ENCODE measurements at places on chromosomes 2 and 18.
A peak's percentile ranks its signal among the peaks of the same experiment; 100 is the strongest.

DNA sequence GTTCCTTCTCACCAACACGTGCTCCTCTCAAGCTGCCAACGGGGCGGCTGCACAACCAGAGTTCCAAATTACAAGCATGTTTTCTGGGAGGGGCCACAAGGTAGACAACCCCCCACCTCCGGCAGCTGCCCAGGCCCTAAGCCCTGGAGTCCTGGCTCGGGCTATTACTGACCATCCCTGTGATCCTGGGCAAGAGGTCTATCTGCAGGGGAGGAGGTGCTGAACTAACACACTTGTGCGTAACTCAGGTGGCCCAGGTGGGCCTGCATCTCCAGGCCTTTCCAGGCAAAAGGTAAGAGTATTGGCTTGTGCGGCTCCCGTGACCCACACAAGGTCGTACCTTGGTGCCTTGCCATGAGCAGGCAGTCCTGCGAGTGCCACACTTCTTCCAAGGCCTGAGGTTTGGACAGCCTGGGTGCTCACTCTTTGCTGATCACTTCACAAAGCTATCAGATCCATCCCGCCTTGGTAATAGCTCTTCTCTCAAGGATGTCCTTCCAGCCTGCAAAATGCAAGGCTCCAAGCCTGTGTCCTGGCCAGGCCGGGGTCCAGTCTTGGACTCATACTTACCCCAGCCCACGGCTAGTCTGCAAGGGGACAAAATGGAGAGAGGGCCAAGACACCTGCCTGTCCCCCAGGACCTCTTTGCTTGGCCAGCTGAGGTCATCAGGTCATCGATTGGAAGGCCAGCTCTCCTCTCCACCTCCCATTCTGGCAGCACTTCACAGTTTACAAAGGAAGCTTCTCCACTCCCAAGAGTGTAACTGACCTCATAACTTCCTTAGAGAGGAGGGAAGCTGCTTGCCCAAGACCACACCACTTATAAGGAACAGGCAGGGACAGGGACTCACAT, 33.9 kb downstream of the ADRA2B start:
- DNase-seq, result no peak

GRCh38 chr2:96928277-96928781, 58.1 kb downstream of the FAM178B start:
- no peak for DNase-seq

DNA sequence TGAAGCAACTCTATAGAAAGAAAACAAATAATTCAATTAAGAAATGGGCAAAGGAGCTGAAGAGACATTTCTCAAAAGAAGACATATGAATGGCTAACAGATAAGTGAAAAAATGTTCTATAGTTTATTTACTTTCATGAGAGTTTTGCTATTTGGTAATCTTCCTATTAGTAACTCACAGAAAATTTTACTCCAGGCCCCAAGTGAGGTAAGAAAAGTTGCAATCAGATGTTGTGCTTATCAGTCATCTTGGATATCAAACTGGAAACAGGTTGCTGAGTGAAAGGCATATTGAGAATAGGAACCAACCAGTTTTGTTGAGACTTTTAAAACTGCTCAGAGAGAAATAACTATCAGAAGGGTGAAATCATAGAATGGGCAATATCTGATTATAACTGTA, 1179.0 kb upstream of the ACVR2A start:
- no peak for DNase-seq

DNA sequence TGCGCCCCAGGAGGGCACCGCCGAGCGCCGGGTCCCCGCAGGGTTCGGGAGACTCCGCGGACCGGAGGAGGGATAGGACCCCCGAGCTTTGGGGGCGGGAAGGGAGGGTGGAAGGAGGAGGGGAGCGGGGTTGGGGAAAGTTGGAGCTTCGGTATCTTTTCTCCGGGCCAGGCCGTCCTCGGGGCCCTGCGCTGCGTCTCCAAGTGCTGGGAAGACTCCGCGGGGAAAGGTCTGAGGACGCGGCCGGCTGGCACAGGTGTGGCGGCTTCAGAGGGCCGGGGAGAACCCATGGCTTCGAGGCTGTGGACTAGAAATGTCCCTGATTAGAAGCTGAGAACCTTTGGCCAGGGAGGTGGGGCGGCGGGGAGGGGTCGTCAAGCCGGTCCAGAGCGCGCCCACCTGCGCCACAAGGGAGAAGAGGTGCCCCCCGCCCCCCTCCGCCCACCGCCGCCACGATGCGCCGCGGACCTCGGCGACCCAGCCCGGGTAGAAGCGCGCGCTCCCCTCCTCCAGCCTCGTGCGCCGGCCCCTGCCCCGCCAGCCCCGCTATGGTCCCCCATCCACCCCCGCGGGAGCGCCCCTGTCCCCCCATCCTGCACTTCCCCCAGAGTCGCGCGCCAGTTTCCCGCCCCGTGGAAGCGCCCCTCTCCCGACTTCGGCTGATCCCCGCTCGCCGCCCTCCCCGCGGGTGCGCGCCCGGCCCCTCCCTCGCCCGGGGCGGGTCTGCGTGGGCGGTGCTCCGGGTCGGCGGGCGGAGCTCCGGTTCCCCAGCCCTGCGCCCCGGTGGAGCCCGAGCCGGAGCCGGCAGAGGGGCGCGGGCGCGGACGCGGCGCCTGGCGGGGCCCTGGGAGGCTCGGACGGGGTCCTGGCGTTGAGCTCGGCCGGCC, at the start of gene SNTG2:
Gene SNTG2, plus strand, starts transcription at position 770 of the 887 bp plus-strand sequence. CDS start 148 bp downstream, outside the sequence.
- peak; percentile 41 for DNase-seq

- peak; percentile 52 for DNase-seq
These were observed 2.5 kb downstream of the IGFBP5 start for GRCh38 chr2:216692636-216693413.

DNA sequence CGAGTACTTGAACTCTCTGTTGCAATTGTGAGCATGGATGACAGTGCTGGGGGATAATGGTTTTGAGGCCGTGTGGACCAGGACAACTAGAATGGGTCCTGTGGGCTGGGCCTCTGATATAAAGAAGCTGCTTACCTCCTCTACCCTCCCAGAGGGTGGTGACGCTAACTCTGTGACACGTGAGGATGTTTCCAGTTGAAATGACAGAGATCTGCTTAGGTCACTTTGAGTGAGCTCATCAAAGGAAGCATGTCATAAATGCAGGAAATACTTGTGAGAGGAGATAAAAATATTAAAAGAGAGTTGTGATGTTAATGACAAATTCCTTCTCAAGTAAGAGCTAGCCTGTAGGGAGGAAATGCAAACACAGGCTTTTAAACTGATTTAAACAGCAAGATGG, 16.4 kb downstream of the RMC1 start:
- no peak for DNase-seq

DNA sequence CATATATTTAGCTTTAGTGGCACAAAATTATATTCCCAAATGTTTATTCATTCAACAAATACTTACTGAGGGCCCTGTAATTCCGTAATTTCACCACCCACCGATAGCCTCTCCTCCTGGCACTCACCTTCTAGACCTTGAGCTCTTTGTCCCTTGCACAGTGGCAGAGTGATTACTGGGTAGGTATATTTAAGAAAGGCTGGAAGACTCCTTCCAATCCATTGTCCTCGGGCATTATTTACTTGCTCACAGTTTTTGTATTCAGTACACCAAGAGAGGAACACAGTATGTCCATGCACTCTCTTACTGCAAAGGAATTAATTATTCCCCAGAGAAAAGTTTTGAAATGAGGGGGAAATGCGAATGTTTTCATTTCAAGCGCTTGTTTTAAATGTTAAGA, 1.1 kb upstream of the CDCA7 start:
- DNase-seq, result no peak

DNA sequence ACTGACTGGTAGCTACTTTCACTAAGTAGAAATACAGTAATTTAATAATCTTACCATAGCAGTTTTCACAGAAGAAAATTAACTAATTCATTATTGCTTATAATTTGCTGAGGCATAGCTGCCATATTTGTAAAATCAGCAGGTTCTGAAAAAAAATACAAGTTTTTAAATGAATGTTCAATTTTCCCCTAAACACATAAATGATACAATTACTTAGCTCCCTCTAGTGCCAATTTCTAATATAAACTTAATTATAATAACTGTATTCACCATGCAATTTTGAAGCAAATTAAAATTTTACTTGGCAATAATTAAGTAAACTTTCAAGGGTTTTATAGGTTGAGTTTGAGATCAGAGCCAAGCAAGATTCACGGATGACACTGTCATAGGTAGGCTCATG, 1321.6 kb upstream of the ACVR2A start:
- DNase-seq, result no peak

DNA sequence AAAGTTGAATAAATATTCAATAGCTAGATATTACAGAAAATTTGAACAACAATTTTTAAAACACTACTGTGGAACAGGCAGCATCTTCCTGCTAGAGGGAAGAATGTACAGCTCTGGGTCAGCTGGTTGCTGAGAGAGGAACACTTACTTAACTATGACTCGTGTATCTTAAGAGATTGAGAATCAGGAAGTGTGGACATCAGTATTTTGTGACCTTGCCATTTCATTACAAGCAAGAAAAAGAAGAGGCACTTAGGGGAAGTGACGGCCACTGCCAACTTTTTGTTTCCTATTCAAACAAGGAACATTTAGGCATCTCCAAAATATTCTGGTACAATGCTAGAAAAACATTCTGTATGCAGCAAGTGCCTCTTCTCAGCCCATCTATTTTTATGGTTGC, 45.9 kb downstream of the ITPRID2 start:
- DNase-seq, result no peak

DNA sequence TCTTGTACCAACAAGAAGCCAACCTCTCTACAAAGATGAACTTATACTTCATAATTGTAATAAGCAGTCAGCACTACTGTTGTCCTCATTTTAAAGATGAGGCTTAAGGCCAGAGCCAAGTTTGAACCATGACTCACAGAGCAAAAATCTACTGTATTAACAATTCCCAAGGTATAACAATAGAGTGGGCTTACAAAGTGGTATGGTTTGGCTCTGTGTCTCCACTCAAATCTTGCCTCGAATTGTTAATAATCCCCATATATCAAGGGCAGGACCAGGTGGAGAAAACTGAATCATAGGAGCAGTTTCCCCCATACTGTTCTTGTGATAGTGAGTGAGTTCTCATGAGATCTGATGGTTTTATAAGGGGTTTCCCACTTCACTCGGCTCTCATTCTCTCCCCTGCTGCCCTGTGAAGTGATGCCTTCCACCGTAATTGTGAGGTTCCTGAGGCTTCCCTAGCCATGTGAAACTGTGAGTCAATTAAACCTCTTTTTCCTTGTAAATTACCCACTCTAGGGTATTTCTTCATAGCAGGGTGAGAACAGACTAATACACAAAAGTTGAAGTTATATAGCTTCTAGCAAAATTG, 19.5 kb downstream of the MRPL44 start:
- no peak for DNase-seq

DNA sequence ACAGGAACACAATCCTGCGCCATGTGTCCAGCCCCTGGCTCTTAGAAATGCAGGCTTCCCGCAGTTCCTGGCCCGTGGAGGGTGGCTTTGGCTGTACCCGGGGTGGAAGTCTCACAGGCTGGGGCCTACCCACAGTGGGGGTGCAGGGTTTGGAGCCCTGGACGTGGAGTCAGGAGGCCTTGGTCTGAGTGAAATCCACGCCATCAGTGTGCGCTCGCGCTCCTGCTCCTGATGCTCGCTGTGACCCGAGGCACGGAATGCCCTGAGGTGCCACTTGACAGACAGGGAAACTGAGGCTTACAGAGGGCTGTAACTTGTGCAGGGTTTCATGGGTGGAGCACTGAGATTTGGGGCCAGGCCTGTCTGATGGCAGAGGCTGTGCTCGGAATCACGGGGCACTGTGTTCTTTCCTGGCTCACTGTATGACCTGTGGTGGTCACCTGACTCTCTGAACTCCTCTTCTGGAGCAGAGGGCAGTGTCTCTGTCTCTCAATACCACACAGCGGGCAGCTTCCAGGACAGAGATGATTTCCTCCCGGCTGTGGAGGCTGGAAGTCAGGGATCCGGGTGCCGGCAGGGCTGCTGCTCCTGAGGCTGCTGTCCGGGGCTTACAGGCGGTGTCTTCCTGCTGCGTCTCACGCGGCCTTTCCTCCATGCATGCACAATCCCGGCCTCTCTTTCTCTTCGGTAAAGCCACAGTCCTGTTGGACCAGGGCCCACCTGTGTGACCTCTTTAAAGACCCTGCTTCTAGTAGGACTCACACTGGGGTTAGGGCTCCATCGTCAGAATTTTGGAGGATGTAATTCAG, 25.9 kb upstream of the ALLC start:
- no peak for DNase-seq

GRCh38 chr2:54416166-54416813, 39.8 kb upstream of the SPTBN1 start:
- DNase-seq, result no peak

- DNase-seq, result no peak
These were observed 46.9 kb downstream of the CABYR start for GRCh38 chr18:24185805-24186204.

- no peak for DNase-seq
These were observed 38.7 kb downstream of the E2F6 start for GRCh38 chr2:11427224-11427623.

DNA sequence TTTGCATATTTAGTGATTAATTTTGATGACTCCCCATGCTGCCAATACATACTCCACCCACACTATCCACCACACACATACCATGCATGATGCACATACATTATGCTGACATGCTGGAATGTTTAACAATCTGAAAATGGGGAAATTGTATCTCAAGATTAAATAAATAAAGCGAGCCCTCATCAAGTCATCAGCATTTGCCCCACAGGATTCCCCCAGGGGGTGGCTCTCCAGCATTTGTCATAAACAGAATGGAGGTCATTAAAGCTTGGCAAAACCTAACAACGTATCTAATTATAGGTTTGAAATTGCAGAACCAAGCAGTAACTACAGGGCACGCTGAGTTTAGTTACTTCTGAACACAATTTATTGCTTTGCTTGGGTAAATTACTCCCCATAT, 141.2 kb upstream of the TACR1 start:
- no peak for DNase-seq

GRCh38 chr2:11077411-11077810, 77.9 kb upstream of the SLC66A3 start:
- DNase-seq, result no peak

DNA sequence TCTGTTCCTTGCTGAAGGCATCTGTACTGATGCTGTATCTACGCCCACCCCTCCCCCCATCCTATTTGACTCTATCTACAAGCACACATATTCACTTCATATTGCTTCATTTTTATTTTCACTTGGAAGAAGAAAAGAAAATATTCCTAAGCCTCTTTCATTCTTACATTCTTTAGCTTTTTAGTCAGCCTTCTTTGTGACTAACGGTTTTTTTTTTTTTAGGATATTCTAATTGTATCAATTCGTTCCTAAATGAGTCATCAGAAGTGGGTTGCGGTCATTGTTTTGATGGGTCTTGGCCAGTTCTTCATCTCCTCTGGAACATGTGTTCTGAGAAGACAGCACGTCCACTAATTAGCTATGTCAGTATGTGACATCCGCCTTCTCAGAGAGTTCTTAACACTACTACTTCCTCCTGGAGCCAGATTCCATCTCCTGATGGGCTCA, 88.7 kb downstream of the MYO1B start:
- DNase-seq, result no peak

GRCh38 chr2:177165721-177166711, 46.6 kb upstream of the HNRNPA3 start:
- DNase-seq, result peak; percentile 39
